ENCODE measurements at places on chromosomes 11 and 22. TPM values are rescaled to one million over a fixed set of nuclear protein-coding genes. Genes with fewer than 3 reads are reported as not detected.

The F2 gene
- not detected for total RNA-seq

The TMEM135 gene
- total RNA-seq: 25.0 TPM

The TIMP3 gene
- 20.5 TPM for total RNA-seq

The MSANTD2 gene
- total RNA-seq: 15.4 TPM

The ANO5 gene
- 0.38 TPM for total RNA-seq

The XKR3 gene
- total RNA-seq: not detected

The PHF21B gene
- total RNA-seq: not detected

The POLR3H gene
- total RNA-seq: 22.5 TPM

The RFPL1 gene
- not detected for total RNA-seq

The ENTHD1 gene
- total RNA-seq: not detected

The HBE1 gene
- not detected for total RNA-seq

The LSP1 gene
- total RNA-seq: 1.3 TPM

The CACNA1I gene
- not detected for total RNA-seq

The SEC14L2 gene
- 34.2 TPM for total RNA-seq

The HIRA gene
- total RNA-seq: 19.3 TPM

The OR4C13 gene
- not detected for total RNA-seq

The APOL5 gene
- total RNA-seq: not detected

The PHLDA2 gene
- 8.8 TPM for total RNA-seq

The ST13 gene
- 195 TPM for total RNA-seq

The PARVA gene
- total RNA-seq: 55.5 TPM

The MS4A7 gene
- not detected for total RNA-seq

The OR52B2 gene
- not detected for total RNA-seq

The OR5B21 gene
- not detected for total RNA-seq

The POU2AF2 gene
- not detected for total RNA-seq

The CSNK2A3 gene
- 3.8 TPM for total RNA-seq

The ZNRD2 gene
- 52.6 TPM for total RNA-seq

The OR52E5 gene
- not detected for total RNA-seq

The MS4A8 gene
- not detected for total RNA-seq

The CHRNA10 gene
- 2.0 TPM for total RNA-seq

The NPAS4 gene
- not detected for total RNA-seq

The RCOR2 gene
- total RNA-seq: 0.29 TPM

The NLRP10 gene
- total RNA-seq: 0.38 TPM

The NXPE4 gene
- not detected for total RNA-seq

The CRYBB3 gene
- not detected for total RNA-seq

The CASP12 gene
- total RNA-seq: 5.3 TPM

The LRRC4C gene
- not detected for total RNA-seq

The OR5B12 gene
- total RNA-seq: not detected

The KCNK4 gene
- total RNA-seq: not detected

The CDC42EP2 gene
- total RNA-seq: 31.0 TPM

The TBX10 gene
- not detected for total RNA-seq

The MUC6 gene
- total RNA-seq: not detected

The MRGPRX3 gene
- total RNA-seq: not detected

The B3GAT3 gene
- 19.9 TPM for total RNA-seq

The SLC25A45 gene
- 2.9 TPM for total RNA-seq

The RTL10 gene
- 29.7 TPM for total RNA-seq

The OR4D5 gene
- total RNA-seq: not detected

The CCDC116 gene
- total RNA-seq: 0.38 TPM

The ABCG4 gene
- 0.33 TPM for total RNA-seq

The RPS6KA4 gene
- 44.4 TPM for total RNA-seq

The CARD18 gene
- not detected for total RNA-seq

The ANO1 gene
- 0.19 TPM for total RNA-seq

The SLC1A2 gene
- total RNA-seq: not detected

The SCARF2 gene
- total RNA-seq: 11.0 TPM

Data from vein endothelial cell (primary cell).